ENCODE measurements at places on chromosomes 13 and 19.

- DNase-seq: peak; percentile 14
These were observed 44.9 kb upstream of the ZNF91 start for GRCh38 chr19:23440207-23440606.

DNA sequence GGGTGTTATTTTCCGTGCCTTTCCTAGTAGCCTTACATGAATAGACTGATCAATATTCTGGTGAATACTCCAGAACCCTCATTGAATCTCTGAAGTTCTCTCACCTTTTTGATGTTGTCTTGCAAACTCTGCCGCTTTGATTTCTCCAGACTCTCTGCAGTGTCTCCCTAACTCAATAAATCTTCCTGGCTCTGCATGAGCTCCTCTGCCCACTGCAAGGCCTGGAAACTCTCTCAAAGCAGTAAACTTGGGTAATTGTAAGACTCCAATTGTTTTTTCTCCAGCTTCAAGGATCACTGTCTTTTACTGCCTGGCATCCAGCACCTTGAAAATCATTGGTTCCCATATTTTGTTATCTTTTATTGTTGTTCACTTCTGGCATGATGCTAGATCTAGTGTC, 198.4 kb downstream of the GPC5 start:
- DNase-seq: no peak

DNA sequence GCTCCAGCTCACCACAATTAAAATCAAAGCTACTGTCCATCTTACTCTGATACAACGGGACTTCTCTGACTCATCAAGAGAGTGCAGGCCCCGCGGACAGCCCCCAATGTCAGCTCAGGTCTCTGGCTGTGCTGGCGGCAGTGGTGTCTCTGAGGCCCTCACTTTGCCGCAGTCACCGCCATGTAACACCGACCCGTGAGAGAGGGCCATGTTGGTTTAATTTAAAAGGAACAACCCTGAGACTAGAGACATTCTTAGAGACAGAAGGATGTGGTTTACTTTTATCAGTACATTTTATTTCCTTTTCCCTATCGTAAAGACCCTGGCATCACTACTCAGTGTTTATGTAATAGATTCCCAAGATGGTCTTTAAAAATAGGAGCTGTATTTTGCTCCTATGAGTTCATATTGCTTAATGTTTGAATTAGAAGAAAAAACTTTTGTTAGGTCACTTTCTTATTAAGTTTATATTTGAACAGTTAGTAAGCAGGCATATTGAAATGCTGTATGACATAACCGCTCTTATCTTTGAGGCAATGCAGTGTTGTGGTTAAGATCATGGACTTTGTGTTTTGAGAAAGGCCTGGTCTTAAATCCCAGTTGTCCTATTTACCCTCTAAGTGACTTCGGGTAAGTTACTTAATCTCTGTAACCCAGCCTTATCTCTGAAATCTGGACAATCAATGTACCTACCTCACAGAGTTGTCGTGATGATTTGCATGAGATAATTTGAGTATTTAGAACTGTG, 23.4 kb downstream of the DGKH start:
- DNase-seq: no peak

- DNase-seq: no peak
These were observed 94.0 kb downstream of the PTPRS start for GRCh38 chr19:5246554-5247155.

DNA sequence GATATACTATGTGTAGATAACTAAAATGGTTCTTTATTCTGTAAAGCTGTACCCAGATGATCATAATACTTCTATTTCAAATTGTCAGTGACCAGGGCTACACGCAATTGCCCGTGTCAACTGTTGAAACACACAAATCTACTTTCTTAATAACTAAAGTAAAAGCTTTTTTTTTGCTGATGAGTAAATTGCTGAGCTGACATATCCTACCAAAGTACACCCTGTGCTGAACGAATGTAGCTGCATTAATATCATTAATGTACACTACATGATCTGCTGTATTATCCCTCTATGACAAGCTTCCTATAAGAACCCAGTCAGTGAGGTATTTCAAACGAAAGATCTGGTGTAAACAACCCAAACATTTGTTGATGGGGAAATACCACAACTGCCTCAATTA, 827.2 kb upstream of the ATXN8OS start:
- DNase-seq: no peak

DNA sequence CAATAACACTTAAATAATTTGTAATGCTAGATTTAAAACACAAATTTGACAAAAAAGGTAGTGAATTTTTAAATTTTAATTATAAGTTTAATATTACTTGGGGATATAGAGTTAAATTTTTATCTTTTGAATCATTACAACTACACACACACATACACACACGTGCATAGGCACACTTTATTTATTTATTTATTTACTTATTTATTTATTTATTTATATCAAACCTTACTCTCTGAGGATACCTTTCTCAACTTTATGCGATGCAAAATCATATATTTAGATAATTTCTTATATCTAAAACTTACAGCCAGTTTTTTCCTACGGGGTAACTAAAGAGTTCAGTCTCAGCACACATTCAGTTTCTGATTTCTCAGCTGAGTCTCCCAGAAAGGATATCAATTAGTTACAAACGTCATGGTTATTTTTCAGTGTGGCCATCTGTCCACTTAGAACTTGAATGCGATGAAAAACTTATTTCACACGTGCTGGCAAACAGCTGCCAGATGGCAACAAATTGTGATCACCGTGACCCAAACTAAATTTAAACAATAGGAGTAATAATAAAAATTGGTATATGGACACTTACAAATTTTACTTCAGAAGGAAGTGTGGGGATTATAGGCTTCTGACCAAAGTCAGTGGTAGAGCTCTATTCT, 683.1 kb upstream of the PRR20A start:
- no peak for DNase-seq

DNA sequence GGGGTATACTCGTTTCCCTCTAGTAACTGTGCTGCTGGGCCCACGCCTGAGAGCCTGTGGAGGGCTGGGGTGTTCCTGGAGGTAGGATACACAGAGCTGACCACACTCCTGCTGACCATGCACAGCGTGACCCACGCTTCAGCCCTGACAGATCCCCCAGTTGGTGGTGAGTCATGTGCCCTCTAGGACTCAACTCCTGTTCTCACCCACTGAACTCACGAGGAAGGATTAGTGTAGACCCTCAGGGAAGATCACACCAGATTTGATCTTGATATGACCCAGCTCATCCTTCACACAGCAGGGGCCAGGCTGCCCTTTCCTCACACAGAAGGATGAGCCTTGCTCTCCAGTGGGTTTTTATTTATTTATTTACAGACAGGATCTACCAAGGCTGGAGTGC, 13.3 kb upstream of the ACP7 start:
- DNase-seq: no peak

- no peak for DNase-seq
These were observed 52.0 kb downstream of the KLF5 start for GRCh38 chr13:73110814-73111213.

- no peak for DNase-seq
These were observed 49.8 kb downstream of the VAV1 start for GRCh38 chr19:6822311-6822670.

Measured in activated naive CD4-positive, alpha-beta T cell treated with anti-CD3 and anti-CD28 coated beads, Interleukin-2, amount 50 U/mL, for 72 hours (primary cell).